Cerebellum (tissue), 4 donors: ENCODE measurements at places on chromosomes 4 and X. TPM values are rescaled to one million over a fixed set of nuclear protein-coding genes. Genes with fewer than 3 reads are reported as not detected.

The HTN3 gene
- not detected for total RNA-seq

The DUX4 gene
- not detected for total RNA-seq

The RS1 gene
- total RNA-seq: not detected

The GPC4 gene
- total RNA-seq: 4.2 TPM

The AMTN gene
- total RNA-seq: not detected

The CHRNA9 gene
- not detected for total RNA-seq

The NXT2 gene
- 13.6 TPM for total RNA-seq

The VSIG4 gene
- total RNA-seq: 16.9 TPM

The PHEX gene
- 0.82 TPM for total RNA-seq

The UGT2B15 gene
- not detected for total RNA-seq

The COX7B2 gene
- total RNA-seq: not detected

The MTMR8 gene
- 6.4 TPM for total RNA-seq

The MPC1L gene
- not detected for total RNA-seq

The KIF4A gene
- total RNA-seq: 5.7 TPM
